ENCODE measurements at places on chromosomes 6 and 20. TPM values are rescaled to one million over a fixed set of nuclear protein-coding genes. Genes with fewer than 3 reads are reported as not detected.

The GPSM3 gene
- total RNA-seq = 85.9 TPM

The CRISP2 gene
- total RNA-seq = not detected

The RIPOR3 gene
- not detected for total RNA-seq

The PAK5 gene
- not detected for total RNA-seq

The RFX6 gene
- total RNA-seq = not detected

The TRIM15 gene
- total RNA-seq = not detected

DNA sequence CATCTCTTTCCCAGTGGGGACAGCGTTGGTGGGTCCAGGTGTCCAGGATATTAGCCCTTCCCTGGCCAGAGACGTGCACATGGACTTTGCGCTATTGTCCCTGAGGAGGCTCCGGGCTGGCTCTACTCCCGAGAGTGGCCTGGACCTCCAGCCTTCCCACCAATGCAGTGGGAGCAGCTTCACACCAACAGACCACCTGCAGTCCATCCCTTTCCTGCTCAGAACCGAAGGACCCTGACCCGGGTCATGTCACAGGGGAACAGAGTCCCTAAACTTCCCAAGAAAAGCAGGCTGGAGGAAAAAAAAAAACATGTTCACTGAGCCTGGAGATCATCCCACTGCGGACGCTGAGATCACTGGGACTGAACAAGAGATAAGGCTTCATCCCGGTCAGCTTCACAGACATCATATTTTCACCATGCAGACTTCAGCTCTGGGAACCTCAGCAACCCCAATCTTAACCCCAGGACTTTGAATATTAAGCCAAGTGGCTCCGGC is 18.3 kb downstream of the ZMYND8 start:
- no peak for DNase-seq
- no peaks in the 10 kb centered on the region for H3K27me3 ChIP-seq
- H3K4me1 ChIP-seq = peaks cover 33% of the 10 kb centered on the region

- DNase-seq = no peak
- no peaks in the 10 kb centered on the region for H3K4me1 ChIP-seq
- H3K27ac ChIP-seq = no peak within 1 kb of the TSS
- H3K36me3 ChIP-seq = no peaks in the 10 kb centered on the region
- H3K4me3 ChIP-seq = no peak within 1 kb of the TSS
Measured at GRCh38 chr6:41638002-41638934, at the start of gene MDFI. TSS of gene MDFI (plus strand) at chr6:41638468. CDS start at chr6:41638750, 282 bp downstream.

GRCh38 chr6:91447081-91447480 is 860.2 kb upstream of the MAP3K7 start:
- no peaks in the 10 kb centered on the region for H3K36me3 ChIP-seq
- H3K27me3 ChIP-seq = no peaks in the 10 kb centered on the region
- H3K4me3 ChIP-seq = no peak overlapping the region
- no peaks in the 10 kb centered on the region for H3K4me1 ChIP-seq
- H3K27ac ChIP-seq = no peak overlapping the region
- no peak for DNase-seq

DNA sequence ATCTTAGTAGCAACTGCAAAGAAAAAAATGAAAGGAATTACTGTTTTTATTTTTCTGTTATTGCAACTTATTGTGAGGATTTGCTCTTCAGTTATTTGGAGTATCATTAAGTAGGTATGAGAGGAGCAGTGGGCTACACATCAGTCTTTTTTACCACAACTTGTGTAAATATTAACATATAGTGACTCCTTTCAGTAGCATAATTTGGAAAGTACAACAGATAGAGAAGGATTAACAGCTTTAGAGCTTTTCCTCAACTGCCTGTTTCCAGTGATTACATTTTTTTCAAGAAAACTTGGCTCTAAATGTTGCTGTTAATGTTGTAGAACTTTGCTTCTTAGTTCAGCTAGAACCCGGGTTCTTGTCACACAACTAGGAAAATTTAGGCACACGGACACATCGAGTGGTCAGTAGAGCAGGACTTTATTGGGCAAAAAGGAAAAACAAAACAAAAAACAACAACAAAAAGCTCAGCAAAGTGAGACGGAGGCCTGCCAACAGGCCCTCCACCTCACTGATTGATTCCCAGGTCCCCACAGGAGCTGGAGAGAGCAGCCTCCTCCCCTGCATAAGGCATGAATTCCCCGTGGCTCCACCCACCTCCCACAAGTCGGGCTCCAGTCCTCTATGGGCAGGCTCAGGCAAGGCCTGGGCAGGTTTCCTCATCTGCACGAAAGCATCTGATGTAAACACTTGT is 75.1 kb downstream of the ADGRG6 start:
- DNase-seq = no peak
- H3K4me3 ChIP-seq = no peak overlapping the region
- no peak overlapping the region for H3K27ac ChIP-seq

DNA sequence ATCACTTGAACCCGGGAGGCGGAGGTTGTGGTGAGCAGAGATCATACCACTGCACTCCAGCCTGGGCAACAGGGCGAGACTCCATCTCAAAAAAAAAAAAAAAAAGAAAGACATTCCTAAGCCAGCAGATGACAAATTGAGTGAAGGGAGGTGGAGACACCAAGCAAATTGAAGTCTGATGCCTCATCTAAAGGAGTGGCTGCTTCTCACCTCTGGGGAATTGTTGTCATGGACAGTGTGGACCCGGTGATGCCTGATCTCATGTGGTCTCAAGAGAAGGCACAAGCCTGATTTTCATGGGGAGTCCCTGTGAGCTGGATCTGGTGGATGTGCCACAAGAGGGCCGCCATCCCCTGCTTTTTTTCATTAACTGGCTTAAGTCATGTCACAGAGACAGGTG is 272.0 kb downstream of the ZNF217 start:
- no peaks in the 10 kb centered on the region for H3K27me3 ChIP-seq
- DNase-seq = no peak
- H3K27ac ChIP-seq = no peak overlapping the region

GRCh38 chr6:30801950-30802349 is 57.6 kb upstream of the IER3 start:
- H3K27ac ChIP-seq = no peak overlapping the region
- DNase-seq = no peak
- H3K4me1 ChIP-seq = no peaks in the 10 kb centered on the region
- H3K4me3 ChIP-seq = no peak overlapping the region
- H3K27me3 ChIP-seq = no peaks in the 10 kb centered on the region
- H3K36me3 ChIP-seq = no peaks in the 10 kb centered on the region
